ENCODE measurements at places on chromosomes 13 and 19.
A peak's percentile ranks its signal among the peaks of the same experiment; 100 is the strongest.

GRCh38 chr19:49801966-49802661 lies 11.0 kb downstream of the FUZ start:
- peak; percentile 90 for DNase-seq

DNA sequence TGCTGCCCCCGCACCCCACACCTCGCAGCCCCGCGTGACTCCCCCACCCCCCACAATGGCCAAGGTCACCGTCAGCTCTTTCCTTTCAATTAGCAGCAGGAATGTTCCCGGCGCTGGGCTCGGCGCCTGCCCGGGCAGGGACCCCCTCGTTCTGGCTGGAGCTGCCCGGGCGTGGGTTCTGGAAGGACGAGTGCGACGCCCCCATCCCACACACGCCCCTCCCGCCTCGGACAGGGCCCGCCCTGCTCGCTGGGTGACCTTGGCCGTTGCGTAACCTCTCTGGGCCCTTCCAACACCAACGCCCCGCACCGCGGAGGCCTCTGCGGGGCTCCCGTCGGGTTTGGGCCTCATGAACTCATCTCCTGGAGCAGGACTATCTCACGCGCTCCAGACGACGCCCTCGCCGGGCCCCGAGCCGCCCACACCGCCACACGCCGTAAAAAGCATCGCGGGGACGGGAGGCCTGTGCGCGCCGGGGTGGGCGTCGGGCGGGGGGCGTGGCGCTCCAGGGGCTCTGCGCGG lies 10.3 kb downstream of the PALM start:
- peak; percentile 57 for DNase-seq

DNA sequence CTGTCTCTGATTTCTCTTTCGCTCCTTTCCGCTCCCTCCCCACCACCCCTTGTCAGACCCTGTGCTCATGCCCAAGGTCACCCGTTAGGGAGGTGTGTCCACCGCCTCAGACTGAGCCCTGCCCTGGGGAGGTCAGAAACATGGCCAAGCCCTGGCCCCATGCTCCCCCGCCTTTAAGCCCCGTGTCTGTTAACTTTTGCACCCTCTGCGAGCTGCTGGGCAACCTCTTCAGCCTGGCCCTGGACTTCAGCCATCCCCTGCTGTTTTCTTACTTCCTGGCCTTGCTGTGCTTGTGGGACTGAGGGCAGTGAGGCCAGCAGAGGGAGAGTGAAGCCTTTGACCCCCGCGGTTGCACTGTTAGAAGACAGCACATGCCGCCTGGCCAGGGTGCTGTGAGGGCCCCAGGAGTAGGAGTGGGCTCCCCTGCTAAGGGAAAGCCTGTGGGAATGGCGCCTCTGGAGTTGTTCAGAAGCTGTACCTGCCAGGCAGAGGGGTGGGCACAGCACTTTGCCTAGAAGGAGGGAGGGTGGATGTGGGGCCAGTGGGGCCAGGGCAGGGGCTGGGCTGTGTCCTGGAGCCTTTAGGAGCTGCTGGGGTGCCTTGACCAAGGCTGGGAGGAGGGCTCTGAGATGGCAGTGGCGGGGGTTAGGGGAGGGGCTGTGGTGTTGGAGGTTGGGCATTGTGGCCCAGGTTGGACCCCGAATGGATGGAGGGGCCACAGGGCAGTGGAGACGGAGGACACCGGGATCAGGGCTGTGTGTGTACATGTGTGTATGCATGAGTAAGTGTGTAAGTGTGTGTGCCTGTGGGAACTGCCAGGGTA lies 7.9 kb downstream of the UPF1 start:
- DNase-seq, result no peak

- DNase-seq, result no peak
Measured at GRCh38 chr13:104105418-104106355, 1039.5 kb upstream of the SLC10A2 start.

GRCh38 chr13:110151462-110151861 lies 155.5 kb downstream of the COL4A1 start:
- no peak for DNase-seq

GRCh38 chr19:34179066-34179465 lies 6.8 kb downstream of the LSM14A start:
- DNase-seq, result no peak

GRCh38 chr19:18053576-18054219 lies 33.0 kb downstream of the IL12RB1 start:
- DNase-seq, result no peak

GRCh38 chr13:36630181-36630803 lies 43.5 kb upstream of the SERTM1 start:
- DNase-seq, result no peak

DNA sequence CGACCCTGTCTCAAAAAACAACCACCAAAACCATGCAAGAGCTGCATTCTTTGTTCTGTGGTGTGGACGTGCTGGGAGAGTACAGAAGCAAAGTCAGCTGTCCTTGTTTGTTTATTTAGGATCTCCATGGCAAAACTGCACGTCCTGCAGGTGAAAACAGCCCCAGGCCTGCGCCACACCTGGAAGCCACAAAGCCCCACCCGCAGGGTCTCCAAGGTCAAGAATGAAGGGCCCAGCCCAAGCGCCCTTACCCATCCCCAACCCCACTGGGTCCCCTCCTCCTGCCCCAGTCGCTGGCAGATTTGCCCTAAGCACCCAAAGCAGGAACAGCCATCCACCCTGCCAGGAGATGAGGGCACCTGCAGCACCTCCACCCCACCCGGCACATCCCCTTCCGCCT lies 10.5 kb downstream of the MBD3 start:
- no peak for DNase-seq

GRCh38 chr13:28046981-28047380 lies 53.4 kb downstream of the FLT3 start:
- no peak for DNase-seq

- DNase-seq, result no peak
Measured at GRCh38 chr13:50291611-50292010, 276.4 kb downstream of the KCNRG start.

DNA sequence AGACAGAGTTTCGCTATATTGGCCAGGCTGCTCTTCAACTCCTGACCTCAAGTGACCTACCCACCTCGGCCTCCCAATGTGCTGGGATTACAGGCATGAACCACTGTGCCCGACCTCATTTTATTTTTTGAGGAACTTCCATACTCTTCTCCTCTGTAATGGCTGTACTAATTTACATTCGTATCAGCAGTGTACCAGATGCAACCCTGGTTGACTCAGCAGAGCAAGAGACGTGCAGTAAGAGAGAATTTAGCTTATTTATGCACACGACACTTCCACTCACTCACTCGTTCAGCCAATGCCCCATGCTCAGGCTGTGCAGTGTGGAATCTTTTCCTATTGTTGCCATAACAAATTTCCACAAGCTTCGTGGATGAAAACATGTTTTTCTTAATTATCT lies 6.9 kb downstream of the KIR3DL3 start:
- no peak for DNase-seq

DNA sequence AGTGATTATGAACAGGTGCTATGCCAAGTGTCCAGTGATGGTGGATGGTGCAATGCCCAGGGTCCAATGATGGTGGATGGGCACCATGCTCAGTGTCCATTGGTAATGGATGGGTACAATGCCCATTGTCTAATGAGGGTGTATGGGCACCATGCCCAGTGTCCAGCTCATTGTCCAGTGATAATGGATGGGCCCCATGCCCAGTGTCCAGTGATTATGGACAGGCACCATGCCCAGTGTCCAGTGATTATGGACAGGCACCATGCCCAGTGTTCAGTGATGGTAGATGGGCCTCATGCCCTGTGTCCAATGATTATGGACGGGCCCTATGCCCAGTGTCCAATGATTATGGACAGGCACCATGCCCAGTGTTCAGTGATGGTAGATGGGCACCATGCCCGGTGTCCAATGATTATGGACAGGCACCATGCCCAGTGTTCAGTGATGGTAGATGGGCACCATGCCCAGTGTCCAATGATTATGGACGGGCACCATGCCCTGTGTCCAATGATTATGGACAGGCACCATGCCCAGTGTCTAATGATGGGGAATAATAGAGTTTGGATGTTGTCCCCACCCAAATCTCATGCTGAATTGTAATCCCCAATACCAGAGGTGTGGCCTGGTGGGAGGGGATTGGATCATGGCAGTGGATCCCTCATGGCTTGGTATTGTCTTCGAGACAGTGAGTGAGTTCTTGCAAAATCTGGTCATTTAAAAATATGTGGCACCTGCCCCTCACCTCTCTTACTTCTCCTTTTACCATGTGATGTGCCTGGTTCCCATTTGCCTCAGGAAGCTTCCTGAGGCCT lies 87.8 kb downstream of the ANKRD10 start:
- no peak for DNase-seq

DNA sequence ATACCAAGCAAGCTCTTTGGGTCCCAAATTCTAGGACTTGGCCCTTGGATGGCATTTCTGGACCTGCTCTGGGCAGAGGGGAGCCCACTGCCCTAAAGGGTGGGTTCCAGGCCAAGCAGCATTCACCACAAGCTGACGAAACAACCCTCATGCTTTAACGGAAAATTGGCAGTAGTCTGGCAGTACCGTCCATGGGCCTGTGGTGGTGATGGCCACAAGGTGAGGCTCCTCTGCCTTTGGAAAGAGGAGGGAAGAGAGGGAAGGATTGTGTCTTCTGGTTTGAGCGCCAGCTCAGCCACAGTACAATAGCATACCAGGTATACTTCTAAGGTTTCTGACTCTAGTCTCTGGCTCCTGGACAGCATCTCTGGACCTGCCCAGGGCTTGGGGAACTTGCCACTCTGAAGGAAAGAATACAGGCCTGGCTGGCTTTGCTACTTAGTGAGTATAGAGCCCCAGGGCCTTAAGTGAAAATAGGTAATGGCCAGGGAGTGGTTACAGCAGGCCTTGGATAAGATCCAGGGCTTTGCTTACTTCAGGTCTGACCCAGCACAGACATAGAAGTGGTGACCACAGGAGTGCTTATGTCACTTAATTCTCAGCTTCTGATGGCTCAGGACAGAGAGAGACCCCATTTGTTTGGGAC lies 595.5 kb downstream of the LMO7 start:
- DNase-seq, result no peak

DNA sequence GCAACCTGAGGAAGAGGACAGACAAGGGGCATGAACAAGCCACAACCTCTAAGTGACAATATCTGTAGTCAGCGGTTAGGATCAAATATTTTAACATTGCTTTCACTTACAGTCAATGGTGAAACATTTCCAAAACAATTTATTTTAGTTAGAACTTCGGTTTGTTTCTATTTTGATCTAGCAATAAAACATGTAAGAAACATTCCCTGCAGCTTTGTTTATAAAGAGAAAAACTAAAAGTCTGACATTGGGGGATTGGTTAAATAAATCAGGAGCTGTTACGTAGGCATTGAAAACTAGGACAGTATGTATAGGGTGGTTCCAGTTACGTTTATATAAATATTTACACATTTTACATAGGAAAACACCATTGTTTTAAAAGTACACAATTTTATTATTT lies 3.4 kb downstream of the URI1 start:
- no peak for DNase-seq

DNA sequence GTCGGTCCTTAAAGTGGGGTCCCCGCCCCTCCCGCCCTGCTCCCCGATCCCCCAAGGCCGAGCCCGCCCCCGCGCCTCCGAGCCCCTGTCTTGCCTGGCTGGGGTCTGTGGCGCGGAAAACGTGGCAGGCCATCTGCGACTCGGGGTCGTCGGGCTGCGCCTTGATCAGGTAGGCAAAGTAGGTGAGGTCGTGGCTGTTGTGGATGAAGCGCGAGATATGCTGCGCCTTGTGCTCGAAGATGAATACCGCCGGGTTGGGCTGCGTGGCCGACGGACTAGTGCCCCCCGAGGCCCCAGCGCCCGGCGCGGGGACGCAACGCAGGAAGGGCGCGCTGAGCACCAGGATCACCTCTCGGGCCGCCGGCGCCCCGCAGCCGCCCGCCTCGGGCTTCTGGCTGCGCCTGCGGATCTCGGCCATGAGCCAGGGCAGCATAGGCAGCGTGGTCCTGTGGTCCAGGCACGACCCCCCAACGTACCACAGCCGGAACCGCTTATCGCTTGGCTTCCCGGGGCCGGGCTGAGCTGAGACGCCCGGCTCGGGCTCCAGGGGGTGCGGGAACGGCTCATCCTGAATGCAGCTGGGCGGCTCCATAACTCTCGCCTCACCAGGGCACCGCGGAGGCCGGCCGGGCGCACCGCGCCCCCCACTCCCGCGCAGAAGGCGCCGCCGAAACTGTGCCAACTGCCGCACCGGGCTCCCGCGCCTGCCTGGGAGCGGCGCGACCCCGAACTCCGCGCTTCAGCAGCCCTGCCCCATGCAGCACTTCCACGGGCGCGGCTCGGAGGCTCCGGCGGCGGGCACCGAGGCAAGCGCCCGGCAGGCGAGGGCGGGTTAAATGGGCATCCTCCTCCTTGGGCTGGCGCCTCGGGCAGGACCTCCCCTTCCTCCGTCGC lies 546 bp downstream of the TBC1D4 start:
- peak; percentile 26 for DNase-seq

DNA sequence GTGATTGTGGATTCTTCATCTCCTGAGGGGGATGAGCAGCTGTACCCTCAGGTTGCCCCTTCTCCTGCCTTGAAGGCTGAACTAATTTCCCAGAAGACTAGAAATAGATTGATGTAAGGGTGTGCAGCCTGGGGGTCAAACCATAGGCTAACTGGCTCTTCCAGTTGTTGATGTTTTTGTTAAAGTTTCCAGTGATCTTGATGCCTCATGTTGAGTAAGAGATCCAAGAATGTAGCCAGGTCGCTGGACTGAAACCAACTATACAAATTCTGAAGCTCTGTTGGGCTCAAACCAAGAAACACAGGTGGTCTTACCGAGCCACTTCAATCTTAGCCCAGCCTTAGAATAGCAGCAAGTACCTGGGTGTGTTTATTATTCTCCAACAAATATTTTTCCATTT lies 391.8 kb downstream of the KLF5 start:
- no peak for DNase-seq

DNA sequence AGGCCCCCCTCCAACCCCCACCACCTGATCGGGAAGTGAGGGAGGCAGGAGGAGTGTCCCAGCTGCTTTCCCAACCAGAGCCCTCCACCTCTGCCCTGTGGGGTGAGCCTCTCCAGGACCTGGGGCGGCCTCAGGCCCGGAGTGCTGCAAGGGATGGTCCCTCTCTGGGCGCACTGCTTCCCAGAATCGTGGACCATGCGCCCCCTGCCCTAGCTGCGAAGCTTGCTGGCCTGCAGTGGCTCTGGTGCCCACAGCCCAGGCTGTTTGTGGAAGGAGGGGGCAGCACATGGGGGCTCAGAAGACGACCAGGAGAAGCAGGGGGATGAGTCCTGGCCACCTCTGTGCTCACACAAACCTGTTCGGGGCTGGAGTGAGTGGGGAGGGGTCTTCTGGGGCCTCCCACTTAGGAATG lies 33.6 kb downstream of the CEBPG start:
- no peak for DNase-seq
